ENCODE measurements at places on chromosomes 6 and 20.

GRCh38 chr6:130604841-130605399 lies 222.3 kb upstream of the SMLR1 start:
- no peak for DNase-seq

DNA sequence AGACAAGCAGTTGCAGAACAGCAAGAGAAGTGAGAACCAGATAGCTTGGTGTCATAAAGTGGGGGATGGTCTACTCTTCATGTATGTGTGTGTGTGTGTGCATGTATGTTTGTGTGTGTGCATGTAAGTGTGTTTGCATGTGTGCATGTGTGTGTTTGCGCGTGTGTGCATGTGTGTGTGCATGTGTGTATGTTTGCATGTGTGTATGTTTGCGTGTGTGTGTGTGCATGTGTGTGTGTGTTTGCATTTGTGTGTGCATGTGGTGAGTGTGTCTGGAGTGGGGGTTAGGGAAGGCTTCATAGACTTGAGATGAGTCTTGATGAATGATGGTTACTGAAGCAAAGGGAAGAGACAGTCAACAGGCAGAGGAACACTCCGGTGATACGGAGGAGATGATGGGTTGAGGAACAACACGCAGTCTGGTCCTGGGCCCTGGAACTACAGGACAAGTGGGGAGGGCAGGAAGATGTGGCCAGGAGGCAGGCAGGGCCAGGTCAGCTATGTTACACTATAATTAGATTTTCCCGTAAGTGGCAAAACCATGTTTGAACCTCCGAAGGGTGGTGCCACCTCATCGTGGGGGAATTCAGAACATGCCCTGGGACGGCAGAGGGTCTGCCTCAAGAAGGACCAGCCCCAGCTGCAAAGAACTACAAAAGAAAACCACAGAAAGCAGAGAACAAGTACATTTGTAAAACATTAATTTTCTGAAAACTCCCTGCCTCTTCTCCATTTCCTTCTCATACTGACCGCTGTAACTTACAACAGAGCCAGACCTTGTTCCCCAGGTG lies 38.7 kb upstream of the PDE10A start:
- no peak for DNase-seq

GRCh38 chr20:41476446-41476845 lies 109.8 kb upstream of the EMILIN3 start:
- no peak for DNase-seq

DNA sequence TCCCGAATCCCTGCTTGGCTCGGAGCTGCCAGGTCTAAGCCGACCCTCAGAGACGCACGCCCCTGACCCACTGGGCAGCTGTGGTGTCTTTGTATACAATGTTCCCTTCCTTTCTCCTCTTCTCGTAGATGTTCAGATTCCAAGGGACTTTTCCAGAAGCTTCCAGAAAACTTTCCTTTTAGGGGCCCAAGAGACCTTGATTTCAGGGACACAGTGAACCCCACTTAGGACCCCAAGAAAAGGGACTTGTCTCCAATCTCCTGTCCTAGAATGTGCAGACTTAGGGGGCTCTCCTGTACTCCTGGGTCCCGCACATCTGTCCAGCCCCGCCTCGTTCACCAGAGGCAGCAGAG lies 103.5 kb downstream of the EDN3 start:
- no peak for DNase-seq

DNA sequence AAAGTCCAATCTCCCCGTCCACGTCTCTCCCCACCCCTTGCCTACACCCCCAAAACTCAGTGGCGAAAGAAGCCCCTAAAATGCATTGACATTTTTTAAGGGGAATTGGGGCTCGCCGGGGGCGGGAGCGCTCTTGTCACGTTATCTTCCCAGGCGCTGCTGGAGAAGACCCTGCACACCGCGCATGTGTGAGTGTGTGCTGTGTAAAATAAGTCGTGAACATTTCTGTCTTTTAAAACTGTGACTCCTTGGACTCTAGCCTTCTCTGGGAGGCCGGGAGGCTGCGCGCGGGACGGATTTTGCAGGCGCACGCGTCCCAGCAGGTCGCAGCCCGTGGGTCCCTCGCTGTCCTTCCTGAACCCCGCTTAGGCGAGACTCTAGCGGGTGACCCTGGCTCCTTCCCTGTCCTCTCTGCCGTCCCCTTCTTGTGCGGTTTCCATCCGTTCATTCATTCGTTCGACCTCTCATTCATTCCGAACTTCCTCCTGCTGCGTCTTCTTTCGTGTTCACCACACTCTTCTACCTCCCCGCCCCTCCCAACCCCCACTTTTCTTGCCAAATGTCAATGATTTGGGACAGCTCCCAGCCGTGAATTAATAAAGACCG lies 2.2 kb downstream of the NRN1 start:
- no peak for DNase-seq

GRCh38 chr6:69005199-69005598 lies 370.1 kb downstream of the ADGRB3 start:
- DNase-seq: no peak

DNA sequence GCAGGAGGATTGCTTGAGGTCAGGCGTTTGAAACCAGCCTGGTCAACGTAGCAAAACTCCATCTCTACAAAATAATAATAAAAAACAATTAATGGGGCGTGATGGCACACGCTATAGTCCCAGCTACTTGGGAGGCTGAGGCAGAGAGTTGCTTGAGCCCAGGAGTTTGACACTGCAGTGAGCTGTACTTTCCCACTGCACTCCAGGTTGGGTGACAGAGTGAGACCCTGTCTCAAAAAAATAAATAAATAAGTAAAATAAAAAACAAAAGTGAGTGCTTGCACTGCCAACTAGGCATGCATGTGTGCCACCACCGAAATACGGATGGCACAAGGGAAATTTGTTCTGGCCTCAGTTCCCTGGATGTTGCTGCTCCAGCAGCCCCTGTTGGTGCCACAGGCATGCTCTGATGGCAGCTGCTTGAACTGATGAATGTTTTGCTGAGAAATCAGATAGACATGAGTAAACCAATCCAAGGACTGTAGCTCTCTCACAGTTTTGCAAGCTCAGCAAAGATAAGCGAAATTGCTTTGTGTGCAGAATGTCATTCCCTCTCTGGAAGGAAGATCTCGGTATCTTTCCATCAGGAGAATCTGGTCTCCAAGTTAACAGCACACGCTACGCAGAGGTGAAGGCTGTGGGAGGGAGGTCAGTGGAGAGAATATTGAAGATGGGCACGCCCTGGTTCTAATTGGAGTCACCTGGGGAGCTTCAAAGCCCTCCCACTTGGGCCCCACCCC lies 188.0 kb upstream of the SLC24A3 start:
- DNase-seq: no peak
